SIG-M5 (cell line): ENCODE measurements at places on chromosomes 6 and 20.

GRCh38 chr6:125546841-125547251 is 202.6 kb upstream of the HEY2 start:
- no peak for DNase-seq

DNA sequence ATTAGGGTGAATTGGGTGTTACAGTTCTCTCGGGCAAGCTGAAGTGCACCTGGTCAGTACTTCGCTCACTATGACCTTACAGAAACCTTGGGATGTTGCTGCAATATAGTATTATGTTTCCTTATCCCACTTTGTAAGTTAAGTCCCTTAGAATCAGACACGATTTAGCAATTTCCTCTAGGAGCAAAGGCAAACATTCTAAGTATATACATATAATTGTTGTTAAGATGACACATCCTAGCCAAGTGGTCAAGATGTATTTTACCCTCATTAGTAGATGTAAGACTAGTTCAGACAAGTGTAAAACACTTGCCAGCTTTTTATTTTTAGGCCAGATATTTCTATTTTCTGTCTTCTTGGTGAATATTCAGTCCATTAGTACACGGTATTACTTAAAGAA is 31.1 kb upstream of the RGS17 start:
- DNase-seq, result no peak

GRCh38 chr20:57560554-57561355 is at the start of gene PCK1:
Gene PCK1 (plus strand): TSS chr20:57561110. CDS start chr20:57561412, 302 bp downstream.
- no peak for DNase-seq

DNA sequence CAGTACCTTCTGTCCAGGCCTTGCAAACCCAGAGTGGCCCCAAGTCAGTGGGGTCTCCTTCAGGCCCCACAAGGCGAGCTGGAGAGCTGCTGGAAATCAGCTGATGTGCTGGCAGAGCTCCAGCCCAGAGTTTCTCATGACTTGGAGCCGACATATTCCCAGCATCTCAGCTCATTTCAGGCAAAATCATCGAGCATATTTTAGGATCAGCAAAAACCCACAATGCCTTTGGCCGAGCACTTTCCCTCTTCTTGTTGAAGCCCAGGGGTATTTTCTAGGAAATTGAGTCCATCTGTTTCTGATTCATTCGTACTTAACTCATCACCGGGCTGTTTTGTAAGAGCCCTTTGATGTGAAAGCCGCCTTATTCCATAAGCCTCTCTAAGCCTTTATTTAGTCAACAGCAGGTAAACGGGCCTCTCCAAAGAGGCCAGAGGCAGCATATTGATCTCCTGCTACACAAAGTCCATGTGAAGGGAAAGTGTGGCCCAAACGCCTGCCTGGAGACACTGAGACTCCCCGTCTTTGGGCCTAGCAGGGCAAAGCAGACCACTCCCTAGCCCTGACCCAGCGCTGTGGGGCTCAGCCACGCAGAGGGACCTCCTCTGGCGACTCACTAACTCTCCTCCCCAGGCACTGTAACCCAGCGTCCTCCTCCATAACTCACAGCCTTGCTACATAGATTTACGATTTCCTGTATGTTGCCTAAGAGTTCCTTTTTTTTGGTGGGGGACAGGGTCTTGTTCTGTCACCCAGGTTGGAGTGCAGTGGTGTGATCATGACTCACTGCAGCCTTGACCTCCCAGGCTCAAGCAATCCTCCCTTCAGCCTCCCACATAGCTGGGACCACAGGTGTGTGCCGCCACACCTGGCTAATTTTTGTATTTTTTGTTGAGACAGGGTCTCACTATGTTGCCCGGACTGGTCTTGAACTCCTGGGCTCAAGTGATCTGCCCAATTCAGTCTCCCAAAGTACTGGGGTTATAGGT is 12.1 kb upstream of the C20orf203 start:
- peak; percentile 61 for DNase-seq

- no peak for DNase-seq
These were observed 274.3 kb upstream of the FOXQ1 start for GRCh38 chr6:1037430-1038202.

DNA sequence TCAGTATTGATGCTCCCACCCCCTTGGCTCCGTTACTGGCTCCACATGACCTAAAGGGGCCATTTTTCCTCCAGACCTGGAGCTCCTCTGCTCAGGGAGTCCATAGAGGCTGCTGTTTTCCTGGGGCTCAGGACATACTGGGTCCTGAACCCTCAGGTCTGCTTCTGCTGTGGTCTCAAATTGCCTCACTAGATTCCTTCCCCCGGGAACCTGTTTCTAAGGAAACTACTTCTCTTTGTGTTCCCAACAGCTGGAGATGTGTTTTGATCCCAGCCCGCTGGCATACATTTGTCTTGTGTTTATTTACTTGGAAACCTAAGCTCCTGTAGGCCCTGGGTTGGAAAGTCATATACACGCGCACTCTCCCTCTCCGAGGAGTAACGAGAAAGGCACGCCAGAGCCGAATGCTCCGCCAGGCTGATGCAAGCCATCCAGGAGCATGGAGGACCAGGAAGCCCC is 222.8 kb downstream of the UST start:
- no peak for DNase-seq

- no peak for DNase-seq
These were observed 56.6 kb downstream of the SYTL3 start for GRCh38 chr6:158706369-158706982.

GRCh38 chr6:29598172-29598747 is 13.3 kb downstream of the OR2H2 start:
- no peak for DNase-seq

- DNase-seq, result no peak
These were observed 4.6 kb downstream of the KCNK15 start for GRCh38 chr20:44750081-44750805.

GRCh38 chr6:109705258-109705657 is 14.2 kb downstream of the FIG4 start:
- DNase-seq, result peak; percentile 34

GRCh38 chr20:5654557-5654956 is 95.6 kb upstream of the SHLD1 start:
- DNase-seq, result peak; percentile 65

DNA sequence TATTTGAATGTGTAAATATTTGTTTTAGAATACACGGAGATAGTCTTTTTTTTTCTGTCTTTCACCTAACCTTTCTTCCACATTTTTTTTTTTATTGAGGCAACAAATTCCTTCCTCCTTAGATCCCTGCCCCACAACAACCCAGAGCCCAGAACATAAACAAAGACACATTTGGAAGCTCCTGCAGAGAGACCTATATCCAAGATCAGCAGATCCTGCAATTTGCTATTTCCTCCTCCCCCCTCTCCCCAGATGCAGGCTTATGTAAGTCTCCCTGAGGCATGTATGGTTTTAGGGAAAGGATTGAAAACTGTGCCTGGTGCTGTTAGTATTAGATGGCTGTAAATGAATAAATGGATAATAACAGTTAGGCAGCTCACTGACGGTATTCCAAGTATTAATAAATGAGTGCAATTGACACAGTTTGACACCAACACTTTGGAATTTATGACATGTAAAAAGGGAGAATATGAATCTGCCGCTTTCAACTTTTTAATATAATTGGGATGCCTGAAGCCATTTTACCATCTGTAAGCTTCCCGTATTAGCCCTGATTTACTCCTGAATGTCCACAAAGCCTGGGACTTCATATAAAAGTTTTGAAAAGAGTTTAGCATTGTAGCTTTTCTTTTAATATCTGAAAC is 608.3 kb upstream of the CITED2 start:
- DNase-seq, result no peak

- no peak for DNase-seq
These were observed 304.1 kb downstream of the LAMA2 start for GRCh38 chr6:129186988-129187387.

DNA sequence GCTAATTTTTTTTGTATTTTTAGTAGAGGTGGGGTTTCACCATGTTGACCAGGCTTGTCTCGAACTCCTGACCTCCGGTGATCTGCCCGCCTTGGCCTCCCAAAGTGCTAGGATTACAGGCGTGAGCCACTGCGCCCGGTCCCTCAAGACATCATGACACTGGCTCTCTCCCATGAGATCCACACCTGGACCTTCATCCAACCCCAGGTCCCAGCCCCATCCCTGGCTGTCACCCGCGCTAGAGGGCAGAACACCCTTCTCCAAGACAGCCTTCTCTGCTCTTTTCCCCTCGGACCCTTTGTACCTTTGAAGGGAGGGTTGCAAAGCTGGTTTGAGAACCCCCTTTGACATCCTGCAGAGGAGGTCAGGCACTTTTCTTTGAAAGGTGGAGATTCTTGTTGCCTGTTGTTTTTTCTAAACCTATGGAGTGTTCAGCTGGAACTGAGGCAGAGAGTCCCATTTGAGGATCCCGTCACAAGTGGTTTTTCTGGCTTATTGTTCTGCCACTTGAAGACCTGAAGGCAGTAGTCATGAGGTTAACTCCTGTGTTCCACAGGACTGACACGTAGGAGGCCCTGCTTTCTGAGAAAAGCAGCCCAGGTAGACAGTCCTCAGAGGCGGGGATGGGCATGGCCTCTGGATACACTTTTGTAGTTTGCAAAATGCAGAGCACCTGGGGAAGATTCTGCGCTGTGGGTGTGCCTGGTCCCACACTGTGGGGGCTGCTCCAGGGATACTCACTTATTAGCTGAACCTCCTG is 171.1 kb upstream of the SNX9 start:
- DNase-seq, result no peak

GRCh38 chr20:62349556-62350097 is 17.5 kb downstream of the LAMA5 start:
- no peak for DNase-seq

DNA sequence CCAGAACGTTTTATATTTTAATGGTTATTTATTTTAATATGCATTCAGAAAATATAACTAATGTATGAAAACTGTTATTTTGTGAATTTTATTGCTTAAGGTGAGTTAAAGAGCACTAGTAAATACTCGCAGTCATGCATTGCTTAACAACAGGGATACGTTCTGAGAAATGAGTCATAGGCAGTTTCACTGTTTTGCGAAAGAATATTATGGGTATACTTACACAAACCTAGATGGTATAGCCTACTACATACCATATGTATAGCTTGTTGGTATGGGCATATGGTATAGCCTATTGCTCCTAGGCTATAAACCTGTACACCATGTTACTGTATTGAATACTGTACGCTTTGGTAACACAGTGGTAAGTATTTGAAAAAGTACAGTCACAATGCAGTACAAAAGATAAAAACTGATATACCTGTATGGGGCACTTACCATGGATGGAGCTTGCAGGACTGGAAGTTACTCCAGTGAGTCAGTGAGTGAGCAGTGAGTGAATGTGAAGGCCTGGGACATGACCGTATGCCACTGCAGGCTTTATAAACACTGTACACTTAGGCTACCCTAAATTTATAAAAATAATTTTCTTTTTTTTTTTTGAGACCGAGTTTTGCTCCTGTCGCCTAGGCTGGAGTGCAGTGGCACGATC is 38.5 kb downstream of the ARFGEF2 start:
- DNase-seq, result no peak

DNA sequence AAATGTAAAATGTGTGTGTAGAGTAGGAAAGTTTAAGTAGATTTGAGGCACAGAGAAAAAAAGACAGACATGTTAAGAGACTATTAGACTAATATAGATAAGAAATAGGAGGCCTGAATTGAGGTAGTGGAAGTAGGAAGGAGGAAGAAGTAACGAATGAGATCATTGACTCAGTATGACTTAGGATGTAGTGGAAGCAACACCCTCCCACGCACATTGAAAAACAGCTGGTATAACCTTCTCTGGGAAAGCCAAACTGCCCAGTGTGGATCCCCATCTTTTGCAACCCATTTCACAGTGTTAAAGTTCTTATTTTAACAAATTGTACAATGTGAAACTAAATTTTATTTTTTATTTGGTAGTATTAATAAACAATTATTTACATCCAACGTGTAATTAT is 89.1 kb downstream of the GRIK2 start:
- DNase-seq, result no peak

- no peak for DNase-seq
These were observed 19.7 kb downstream of the NINL start for GRCh38 chr20:25565578-25566157.

- DNase-seq, result no peak
These were observed 75.8 kb downstream of the PERP start for GRCh38 chr6:138031417-138031816.

GRCh38 chr20:20706285-20706684 is 6.2 kb downstream of the RALGAPA2 start:
- no peak for DNase-seq

DNA sequence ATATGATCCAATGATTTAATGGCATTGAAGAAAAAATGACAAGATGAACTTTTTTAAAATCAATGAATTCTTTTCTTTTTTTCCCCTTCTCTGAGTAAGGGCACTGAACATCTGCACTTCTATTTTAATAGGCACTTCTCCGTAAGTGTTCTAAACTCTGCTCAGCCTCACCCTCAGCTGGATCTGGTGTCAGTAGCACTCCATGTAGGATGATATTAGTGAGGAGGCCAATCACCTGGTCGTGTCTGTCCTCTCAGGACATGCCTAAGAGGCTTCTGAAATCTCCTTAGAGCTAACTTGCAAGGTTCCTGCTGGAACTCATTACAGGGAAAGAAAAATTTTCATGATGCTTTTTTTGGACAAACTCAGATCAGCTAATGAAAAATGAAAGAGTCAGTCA is 148.6 kb upstream of the MLIP start:
- DNase-seq, result no peak

DNA sequence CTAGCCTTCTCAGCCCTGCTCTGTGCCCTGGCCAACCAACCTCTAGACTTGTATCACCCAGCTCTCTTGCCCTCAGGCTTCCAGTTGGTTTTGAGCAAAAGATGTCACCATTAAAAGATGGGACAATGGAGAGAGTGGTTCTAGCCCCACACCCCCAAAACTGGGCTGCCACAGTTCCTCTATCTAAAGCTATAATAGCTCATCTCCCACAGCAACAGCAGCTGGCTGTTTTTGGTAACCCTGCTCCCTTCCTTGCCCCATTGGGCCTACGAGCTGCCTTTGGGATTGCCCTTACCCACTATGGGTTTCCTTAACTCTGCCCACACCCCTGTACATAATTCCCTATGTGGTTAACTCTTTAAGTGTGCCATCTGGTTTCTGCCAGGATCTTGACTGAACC is 7.6 kb upstream of the SRSF3 start:
- no peak for DNase-seq

GRCh38 chr20:22686097-22686496 is 101.7 kb upstream of the FOXA2 start:
- DNase-seq, result no peak

DNA sequence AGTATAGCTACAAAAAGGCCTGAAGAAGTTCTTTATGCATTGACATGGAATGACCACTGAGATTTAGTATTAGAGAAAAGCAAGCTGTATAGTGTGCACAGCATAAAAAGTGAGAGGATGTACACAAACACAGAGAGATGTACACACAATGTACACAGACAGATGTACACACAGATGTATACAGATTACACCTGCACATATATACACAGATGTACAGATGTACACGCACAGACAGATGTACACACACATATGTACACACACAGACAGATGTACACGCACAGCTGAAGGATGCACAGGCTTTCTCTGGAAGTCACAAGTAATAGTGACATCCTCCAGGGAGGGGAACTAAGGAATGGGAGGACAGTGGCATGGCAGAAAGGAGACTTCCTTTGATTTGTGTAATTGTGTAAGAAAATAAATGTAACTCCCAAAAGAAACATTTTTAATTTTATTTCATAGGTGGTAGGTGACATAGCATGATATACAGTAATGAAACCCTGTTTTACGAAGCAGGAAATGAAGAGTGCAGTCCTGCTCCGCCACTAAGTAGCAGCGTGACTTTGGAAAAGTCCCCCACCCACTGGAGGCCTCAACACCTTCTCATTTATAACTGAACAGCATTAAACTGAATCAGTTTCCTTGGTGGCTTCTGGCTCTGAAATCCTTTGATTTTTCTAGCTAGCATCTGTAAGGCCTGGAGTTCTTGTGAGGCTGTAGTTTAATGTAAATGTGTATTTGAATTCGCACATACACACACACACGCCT is 14.1 kb downstream of the NFATC2 start:
- no peak for DNase-seq
